ENCODE measurements at places on chromosomes 7 and 10.

- DNase-seq, result no peak
Observed at GRCh38 chr10:85857305-85857704, 509.3 kb downstream of the GRID1 start.

GRCh38 chr10:5464546-5464945, 34.8 kb downstream of the CALML5 start:
- DNase-seq, result no peak

GRCh38 chr7:30479202-30480120, 877 bp upstream of the NOD1 start:
- no peak for DNase-seq

- DNase-seq, result no peak
Observed at GRCh38 chr7:138047907-138048306, 28.4 kb upstream of the AKR1D1 start.

- DNase-seq, result peak; percentile 52
Observed at GRCh38 chr7:124459101-124460055, 306.2 kb downstream of the GPR37 start.

- no peak for DNase-seq
Observed at GRCh38 chr7:34569975-34570699, 87.9 kb upstream of the NPSR1 start.

- DNase-seq, result peak; percentile 86
Observed at GRCh38 chr7:31735991-31736982, 49.3 kb downstream of the PPP1R17 start.

DNA sequence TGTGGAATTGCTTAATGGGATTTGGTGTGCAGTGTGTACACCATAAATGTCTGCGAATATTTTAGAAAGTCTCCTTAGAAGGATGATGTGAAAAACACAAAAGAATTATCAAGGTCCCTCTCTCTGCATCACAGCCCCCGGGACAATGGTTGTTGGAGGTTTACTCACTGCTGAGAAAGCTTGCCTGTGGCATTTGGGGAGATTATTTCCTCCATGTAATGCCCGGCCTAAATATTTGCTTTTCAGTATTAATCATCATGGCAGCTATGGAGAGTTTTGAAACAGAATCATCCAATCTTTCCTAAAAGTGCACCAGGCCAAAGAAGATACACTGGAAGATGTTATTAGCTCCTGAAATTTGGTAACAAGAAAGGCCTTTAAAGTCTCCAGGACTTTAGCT, 113.8 kb upstream of the ADCY1 start:
- DNase-seq, result no peak

GRCh38 chr10:101843032-101844021, at the start of gene KCNIP2:
Gene KCNIP2, minus strand, starts transcription at chr10:101843800. Its CDS starts 232 bp downstream, at chr10:101843568.
- DNase-seq, result peak; percentile 14

All from Calu3 (cell line).